ENCODE measurements at places on chromosomes 5 and 9.
A peak's percentile ranks its signal among the peaks of the same experiment; 100 is the strongest.

DNA sequence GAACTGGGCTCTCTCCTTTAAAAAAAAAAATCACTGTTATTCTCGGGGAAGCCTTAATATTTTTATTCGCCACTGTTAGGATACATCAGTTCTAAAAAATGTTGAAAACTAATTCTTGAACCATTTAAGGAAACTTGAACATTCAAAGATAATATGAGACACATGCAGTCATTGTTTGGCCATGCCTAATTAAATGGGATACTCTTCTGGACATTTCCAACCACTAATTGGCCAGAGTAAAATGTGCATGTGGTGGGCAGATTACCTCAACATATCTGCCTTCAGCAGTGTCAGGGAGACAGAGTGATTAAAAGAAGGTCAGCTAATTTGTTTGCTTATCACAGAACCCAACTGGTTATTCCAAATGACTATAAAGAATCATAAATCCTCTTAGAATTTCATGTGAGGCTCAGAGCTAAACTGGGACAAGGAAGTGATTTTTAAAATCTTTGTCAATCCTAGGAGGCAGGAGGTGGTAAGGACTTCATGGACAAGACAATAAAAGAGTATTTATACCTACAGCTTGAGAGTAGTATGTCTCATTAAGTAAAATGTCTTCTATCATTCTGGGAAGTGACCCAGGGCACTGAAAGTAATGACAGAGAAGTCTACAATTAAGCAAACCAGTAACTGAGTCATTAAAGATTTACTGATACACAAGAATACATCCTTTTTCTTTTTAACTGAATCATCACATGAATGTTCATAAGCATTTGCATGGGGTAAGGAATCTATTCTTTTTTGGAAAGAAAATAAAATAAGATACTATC, 242.9 kb upstream of the TRPM3 start:
- DNase-seq: no peak

DNA sequence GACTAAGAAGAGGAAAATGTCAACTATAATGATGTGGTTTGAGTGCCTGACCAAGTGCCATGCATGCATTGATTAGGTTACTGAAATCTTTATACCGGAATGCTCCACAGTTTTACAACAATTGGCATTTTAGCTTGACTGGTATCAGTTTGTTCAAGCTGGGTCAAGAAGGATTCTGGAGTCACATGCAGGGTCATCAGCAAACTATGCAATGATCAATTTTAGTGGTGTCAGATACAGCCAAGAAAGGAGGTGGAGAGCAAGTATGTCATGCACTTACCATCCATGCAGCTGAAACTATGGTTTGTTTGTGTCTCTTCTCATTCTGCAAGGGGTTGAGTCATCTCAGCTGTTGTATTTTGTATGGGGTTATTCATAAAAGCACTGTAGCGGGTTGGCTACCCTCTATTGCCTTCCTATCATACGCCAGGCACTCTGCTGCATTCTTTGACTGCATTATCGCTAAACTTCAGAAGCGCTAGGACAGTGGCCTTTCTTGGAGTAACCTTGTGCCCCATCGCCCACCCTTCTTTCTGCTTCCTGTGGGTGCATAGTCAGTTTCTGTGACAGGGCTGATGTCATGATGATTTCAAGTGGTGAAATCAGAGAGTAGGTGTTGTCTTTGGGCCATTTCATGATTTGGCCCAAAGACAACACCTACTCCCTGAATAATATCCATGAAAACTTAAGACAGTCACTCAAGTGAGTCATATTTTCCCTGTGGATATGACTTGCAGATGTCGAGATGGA, 145.4 kb downstream of the MTX3 start:
- DNase-seq: peak; percentile 45

GRCh38 chr9:106859957-106860720, 2.8 kb upstream of the ZNF462 start:
- DNase-seq: no peak

GRCh38 chr9:94018628-94019027, 63.5 kb upstream of the BARX1 start:
- DNase-seq: no peak

DNA sequence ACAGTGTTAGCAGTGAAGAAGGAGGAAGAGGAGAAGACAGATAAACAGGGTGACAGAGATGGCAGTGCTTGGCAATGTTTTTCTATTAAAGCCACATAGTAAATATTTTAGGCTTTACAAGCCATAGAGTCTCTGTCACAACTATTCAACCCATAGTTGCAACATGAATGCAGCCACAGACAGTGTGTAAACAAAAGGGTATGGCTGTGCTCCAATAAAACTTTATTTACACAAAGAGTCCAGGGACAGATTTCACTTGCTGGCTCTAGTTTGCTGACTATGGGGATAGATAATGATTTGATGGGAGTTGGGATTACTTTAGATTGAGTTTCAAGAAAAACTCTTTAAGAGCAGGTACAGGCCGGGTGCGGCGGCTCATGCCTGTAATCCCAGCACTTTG, 224.8 kb upstream of the SEMA6A start:
- no peak for DNase-seq

DNA sequence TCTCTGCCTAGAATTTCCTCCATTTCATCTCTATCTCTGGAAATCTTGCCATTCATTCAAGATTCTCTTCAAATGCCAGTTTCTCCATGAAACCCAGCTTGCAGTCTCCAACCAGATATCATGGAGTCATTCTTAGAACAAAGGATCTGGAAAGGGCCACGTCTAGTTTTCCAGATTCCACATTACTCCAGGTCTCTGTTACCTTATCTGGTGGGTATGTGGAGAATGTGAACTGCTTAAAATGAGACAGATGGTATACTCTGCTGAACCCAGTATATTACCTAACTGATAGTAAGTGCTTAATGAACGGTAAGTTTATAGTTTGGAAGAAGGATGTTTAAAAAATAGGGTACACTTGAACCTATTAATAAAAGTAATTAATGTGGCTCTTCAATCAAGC, 52.3 kb upstream of the ZSWIM6 start:
- DNase-seq: no peak

GRCh38 chr9:90009447-90009846, 404.6 kb downstream of the GADD45G start:
- no peak for DNase-seq

DNA sequence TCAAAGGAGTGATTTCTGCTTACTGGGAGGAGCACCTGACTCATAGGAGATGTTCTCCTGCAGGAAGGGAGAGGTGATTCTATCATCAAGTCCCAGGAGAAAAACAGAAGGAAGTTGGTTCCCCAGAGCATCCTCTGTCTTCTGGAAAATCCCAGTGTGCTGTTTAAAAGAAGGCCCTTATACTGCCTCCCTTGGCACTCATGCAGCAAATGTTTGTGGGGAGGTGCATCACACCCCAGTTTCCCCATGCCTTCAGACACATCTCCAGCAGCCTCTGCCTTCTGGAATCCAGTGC, 63.1 kb downstream of the PPARGC1B start:
- no peak for DNase-seq

GRCh38 chr5:65213921-65214525, 267.7 kb downstream of the ADAMTS6 start:
- DNase-seq: peak; percentile 32

DNA sequence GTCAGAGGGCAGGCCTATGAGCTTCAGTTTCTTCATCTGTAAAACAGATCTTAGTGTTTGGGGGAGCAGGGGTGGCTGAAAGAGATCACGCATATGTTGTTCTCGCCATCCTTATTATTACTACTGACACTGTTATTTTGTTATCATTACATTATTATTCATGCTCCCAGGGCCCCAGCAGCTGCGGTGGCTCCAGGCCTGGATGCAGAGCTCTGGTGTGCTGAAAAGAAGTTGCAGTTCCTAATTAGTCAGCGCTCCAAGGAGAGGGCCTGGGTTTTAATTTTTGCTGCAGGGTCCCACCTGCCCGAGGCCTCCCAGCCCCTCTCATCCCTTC, 19.5 kb downstream of the CXXC5 start:
- DNase-seq: peak; percentile 59

- no peak for DNase-seq
Measured at GRCh38 chr9:12956261-12956660, 181.4 kb downstream of the LURAP1L start.

DNA sequence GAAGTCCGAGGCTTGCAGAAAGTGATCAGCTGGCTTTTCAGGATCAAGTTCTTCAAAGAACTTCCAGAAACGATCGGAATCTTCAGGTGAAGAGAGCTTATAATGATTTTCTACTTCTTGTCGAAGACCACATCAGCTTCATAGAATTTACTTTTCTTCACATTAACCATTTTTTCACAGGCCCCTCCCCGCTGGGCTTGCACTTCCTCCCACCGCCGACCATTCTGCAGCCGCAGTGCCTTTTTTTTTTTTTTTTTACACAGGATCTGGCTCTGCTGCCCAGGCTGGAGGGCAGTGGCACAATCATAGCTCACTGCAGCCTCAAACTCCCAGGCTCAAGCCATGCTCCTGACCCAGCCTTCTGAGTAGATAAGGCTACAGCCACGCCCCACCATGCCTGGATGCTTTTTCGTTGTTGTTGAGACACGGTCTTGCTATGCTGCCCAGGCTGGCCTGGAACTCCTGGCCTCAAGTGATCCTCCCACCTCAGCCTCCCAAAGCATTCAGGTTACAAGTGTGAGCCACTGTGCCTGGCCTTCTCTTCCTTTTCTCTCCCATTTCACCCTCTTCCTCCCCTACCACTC, 15.3 kb upstream of the RNF130 start:
- peak; percentile 60 for DNase-seq

DNA sequence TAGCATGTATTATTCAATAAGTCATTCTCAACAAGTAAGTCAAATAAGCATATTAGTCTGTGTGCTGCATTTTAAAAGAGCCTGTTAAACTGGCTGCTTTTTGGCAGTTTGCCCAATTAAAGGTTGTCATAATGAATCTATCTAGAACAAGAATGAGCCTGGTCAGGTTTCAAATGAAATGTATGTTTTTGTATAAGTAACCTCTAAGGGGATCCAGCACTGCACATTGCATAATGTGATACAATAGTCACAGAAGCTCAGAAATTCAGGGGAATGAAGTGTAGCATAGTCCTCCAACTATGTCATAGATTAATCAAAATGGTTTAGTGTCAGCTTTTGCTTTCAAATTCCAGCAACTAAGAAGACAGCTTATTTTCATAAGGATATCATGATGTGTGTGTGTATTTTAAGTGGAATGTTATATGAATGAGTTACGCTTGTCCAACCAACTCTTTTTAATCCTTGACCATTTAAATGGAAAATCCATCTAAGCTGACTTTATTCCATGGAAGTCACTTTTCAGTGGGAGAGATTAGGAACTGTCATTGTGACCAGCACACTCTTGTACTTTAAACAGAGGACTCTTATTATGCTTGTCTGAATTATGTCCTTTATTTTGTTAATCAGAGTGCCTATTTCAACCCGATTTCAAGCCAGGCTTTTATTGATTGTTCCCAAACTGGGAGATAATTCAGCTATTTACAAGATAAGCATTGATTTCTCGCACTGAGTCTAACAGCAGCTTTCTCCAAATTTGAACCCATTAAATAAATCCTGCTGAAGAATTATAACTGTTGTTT, 283.9 kb upstream of the ADAMTSL1 start:
- DNase-seq: no peak

- no peak for DNase-seq
Measured at GRCh38 chr5:34416501-34417008, 239.6 kb upstream of the RAI14 start.

DNA sequence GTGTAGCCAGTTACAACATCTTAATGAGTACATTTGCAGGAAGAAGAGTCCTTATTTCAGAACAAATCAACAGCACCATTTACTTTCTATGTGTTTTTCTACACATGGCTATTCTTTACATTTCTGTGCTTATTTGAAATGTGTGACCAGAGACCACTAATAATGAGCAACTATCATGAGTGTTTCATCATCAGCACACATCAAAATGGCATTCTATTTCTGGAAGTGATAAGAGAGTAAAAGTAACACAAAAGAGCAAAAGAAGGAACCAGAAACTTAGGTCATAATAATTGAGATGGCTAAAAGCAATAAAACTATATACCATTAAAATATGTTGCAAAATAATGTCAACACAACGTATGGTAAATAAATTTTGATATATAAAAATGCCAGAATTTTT, 159.7 kb downstream of the PBX3 start:
- DNase-seq: no peak

DNA sequence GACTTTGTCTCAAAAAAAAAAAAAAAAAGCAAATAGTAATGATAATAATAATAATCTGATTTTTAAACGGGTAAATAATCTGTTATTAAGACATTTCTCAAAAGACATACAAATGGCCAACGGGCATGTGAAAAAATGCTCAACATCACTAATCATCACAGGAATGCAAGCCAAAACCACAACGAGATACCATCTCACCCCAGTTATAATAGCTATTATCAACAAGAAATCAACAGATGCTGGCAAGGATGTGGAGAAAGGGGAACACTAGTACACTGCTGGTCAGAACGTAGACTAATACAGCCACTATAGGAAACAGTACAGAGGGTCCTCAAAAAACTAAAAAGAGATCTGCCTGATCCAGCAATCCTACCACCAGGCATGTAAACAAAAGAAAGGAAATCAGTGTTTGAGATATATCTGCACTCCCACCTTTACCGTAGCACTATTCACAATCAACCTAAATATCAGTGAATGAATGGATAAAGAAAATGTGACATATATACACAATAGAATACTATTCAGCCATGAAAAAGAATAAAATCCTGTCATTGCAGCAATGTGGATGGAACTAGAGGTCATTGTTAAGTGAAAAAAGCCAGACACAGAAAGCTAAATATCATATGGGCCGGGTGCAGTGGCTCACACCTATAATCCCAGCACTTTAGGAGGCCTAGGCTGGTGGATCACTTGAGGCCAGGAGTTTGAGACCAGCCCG, 24.9 kb downstream of the VAV2 start:
- DNase-seq: no peak

DNA sequence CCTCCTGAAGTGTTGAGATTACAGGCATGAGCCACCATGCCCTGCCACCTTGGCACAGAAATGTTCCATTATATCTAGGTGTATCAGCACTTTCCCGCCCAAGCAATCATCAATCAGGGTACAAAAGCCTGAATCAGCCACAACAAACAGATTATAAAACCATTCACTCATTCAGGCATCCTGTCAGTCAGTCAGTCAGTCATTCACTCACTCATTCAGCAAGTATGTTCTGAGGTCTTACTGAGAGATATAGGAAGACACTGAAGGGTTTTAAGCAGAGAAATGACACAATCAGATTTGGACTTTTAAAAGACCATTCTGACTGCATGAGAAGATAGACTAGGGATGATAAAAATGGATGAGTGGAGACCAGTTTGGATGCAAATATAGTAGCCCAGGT, 13.1 kb downstream of the PSMD5 start:
- no peak for DNase-seq
